Stimulated activated CD4-positive, alpha-beta T cell treated with anti-CD3 and anti-CD28 coated beads, Interleukin-4, amount 100 ng/mL, for 1 hour (primary cell): ENCODE measurements at places on chromosomes 13 and 19.

DNA sequence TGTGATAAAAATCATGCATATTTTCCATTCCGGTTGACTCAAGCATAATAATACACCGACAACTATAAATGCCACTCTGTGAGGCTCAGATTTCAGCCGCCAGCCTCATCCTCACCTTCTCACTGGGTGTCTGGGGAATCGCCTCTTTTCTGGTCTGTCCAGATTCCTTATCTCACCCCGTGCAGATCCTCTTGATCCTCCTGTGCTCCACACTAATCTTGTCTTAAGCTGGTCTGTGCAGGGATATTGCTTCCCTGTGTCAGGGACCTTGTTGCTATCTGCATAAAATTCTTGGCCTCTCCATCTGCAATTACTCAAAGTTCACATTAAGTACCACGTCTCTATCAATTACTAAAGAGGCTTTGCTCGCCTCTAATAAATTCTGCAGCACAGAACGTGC, 116.6 kb upstream of the SPACA7 start:
- no peak for DNase-seq

DNA sequence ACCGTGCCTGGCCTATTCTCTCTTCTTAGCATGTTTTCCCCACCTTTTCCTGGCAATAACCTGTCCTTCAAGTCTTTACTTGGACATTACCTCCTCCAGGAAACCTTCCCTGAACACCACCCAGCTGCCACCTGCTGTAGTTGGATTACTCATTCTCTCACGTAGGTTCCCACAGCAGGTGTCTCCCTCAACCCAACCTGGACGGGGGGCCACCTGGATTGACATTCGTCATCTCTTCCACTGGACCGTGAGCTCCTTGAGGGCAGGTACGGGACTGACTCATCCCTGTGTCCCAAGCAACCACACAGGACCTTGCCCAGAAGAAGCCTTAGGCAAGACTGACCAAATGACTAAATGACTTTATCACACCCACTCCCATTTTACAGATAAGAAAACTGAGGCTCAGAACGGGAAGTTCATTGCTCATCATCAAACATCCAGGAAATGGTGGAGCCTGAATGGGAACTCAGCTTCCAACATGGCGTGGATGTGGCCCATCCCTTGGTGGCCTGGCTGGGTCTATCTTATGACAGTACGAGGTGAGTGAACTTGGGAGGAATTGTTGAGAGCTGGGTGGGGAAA, 3.5 kb upstream of the KLK6 start:
- no peak for DNase-seq

DNA sequence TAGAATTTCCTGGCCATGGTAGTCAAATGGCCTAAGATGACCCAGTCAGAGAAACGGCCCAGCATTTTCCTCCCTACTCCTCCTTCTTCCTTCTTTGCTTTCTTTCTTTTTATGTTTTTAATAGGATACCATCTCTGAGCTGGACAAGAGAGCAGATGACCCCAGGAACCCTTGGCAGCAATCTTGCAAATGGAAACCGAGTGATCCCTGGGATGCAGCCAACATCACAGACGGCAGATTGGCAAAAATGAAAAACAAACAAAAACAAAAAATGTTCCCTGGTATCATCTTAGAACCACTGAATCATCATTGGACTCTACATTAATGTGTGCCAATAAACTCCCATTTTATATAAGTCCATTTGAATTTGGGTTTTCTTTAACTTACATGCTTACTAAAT, 424.4 kb downstream of the FGF14 start:
- no peak for DNase-seq

- no peak for DNase-seq
Measured at GRCh38 chr13:44271915-44272341, 101.7 kb upstream of the SERP2 start.

- no peak for DNase-seq
Measured at GRCh38 chr19:2791876-2792275, 6.6 kb downstream of the THOP1 start.

- no peak for DNase-seq
Measured at GRCh38 chr13:102978168-102978567, 88.0 kb downstream of the SLC10A2 start.

GRCh38 chr19:6489278-6490061, 7.9 kb upstream of the DENND1C start:
- DNase-seq: no peak
